Right atrium auricular region (tissue), 2 donors: ENCODE measurements at places on chromosomes 1 and 21. TPM values are rescaled to one million over a fixed set of nuclear protein-coding genes. Genes with fewer than 3 reads are reported as not detected.

- no peaks in the 10 kb centered on the region for H3K36me3 ChIP-seq
- H3K4me1 ChIP-seq, result no peaks in the 10 kb centered on the region
- H3K27me3 ChIP-seq, result no peaks in the 10 kb centered on the region
- no peak overlapping the region for H3K27ac ChIP-seq
- DNase-seq, result no peak
These were observed 11.6 kb upstream of the PCP4 start for GRCh38 chr21:39855595-39855994.

GRCh38 chr1:213138892-213139291, 87.9 kb downstream of the RPS6KC1 start:
- DNase-seq, result no peak
- no peaks in the 10 kb centered on the region for H3K36me3 ChIP-seq
- no peak overlapping the region for H3K4me3 ChIP-seq
- H3K4me1 ChIP-seq, result no peaks in the 10 kb centered on the region
- H3K27me3 ChIP-seq, result no peaks in the 10 kb centered on the region

- no peaks in the 10 kb centered on the region for H3K36me3 ChIP-seq
- H3K27me3 ChIP-seq, result no peaks in the 10 kb centered on the region
- no peak for DNase-seq
- H3K27ac ChIP-seq, result peak overlapping the region; percentile 95
- H3K4me1 ChIP-seq, result peaks cover 35% of the 10 kb centered on the region
These were observed 714 bp upstream of the AKIRIN1 start for GRCh38 chr1:38990386-38990737.

FGR gene
- total RNA-seq, result 19.8 TPM
